ENCODE measurements at places on chromosomes 5 and 9. TPM values are rescaled to one million over a fixed set of nuclear protein-coding genes. Genes with fewer than 3 reads are reported as not detected.

FAM153A gene
- 2.1 TPM for total RNA-seq

FLT4 gene
- 5.9 TPM for total RNA-seq

ADAMTSL2 gene
- total RNA-seq: 11.1 TPM

RLN2 gene
- not detected for total RNA-seq

RNF183 gene
- not detected for total RNA-seq

CDHR2 gene
- total RNA-seq: not detected

IGFBPL1 gene
- not detected for total RNA-seq

SUSD3 gene
- total RNA-seq: 3.0 TPM

UNC13B gene
- 39.3 TPM for total RNA-seq

ANKRD34B gene
- not detected for total RNA-seq

GRCh38 chr5:76256116-76256889, 146.8 kb upstream of the IQGAP2 start:
- H3K27ac ChIP-seq: no peak overlapping the region
- no peaks in the 10 kb centered on the region for H3K36me3 ChIP-seq
- DNase-seq: no peak
- H3K4me3 ChIP-seq: no peak overlapping the region
- peaks cover 3% of the 10 kb centered on the region for H3K4me1 ChIP-seq

GRCh38 chr5:103259705-103260355, 1.3 kb downstream of the MACIR start:
- peak; percentile 16 for DNase-seq
- peaks cover 4% of the 10 kb centered on the region for H3K4me1 ChIP-seq
- peak overlapping the region; percentile 91 for H3K4me3 ChIP-seq
- H3K36me3 ChIP-seq: no peaks in the 10 kb centered on the region

GRCh38 chr9:70935856-70936255, 185.6 kb downstream of the TRPM3 start:
- no peaks in the 10 kb centered on the region for H3K4me1 ChIP-seq
- H3K4me3 ChIP-seq: no peak overlapping the region
- no peaks in the 10 kb centered on the region for H3K27me3 ChIP-seq
- H3K36me3 ChIP-seq: no peaks in the 10 kb centered on the region
- no peak overlapping the region for H3K27ac ChIP-seq

DNA sequence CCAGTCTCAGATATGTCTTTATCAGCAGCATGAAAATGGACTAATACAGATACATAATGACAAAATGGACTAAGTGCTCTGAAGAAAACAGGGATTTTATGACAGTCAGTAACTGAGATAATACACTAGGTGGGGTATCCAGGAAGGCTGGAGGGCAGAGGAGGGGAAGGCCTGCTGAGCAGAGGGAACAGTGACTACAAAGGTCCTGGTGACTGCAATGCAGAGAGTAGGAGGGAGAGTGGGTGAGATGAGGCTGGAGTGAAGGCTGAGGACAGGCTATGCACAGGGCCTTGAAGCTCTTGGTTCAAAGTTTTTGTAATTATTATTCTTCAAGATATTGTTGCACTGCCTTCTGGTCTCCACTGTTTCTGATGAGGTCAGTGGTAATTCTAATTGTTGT, 4.9 kb downstream of the ACOT12 start:
- H3K27ac ChIP-seq: no peak overlapping the region
- no peaks in the 10 kb centered on the region for H3K4me1 ChIP-seq
- H3K4me3 ChIP-seq: no peak overlapping the region
- H3K36me3 ChIP-seq: no peaks in the 10 kb centered on the region

- no peak for DNase-seq
- peaks cover 3% of the 10 kb centered on the region for H3K36me3 ChIP-seq
- H3K27ac ChIP-seq: no peak overlapping the region
- no peaks in the 10 kb centered on the region for H3K4me1 ChIP-seq
Observed at GRCh38 chr9:86349271-86349670, 4.9 kb downstream of the TUT7 start.

DNA sequence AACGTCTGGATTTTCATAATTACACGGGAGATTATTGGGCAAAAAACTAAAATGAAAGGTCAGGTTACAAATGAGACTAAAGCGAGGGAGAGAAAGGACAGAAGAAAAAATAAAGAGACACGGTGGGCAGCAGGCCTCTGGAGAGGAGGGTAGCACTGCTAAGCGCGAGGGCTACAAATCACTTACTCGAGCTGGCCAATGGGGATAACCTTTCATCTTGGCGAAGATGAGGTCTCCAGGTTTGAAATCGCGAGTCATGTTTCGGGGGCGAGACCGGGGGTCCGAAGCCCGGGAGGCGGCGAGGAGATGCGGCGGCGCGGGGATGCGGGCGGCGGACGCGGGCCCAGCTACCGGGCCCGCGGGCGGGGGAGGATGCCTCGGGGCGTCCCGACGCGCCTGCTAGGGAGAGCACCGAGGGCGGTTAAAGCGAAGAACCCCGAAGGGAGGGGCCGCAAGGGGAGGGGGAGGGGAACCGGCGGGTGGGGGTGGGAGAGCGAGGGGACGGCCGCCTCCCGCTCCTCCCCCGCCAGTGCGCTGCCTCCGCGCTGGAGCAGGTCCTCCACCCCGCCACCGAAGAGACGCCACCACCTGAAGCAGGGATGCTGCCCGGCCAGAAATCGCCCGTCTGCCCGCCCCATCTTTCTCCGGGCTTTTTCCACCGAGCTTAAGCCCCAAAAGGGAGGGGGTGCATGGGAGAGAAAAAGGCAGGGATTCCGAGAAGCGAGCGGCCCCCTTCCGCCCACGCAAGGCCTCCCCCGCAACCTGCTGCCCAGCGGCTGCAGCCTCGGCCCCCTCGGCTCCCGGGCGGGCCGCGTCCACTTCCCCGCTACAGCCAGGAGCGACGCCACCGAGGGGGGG, 610 bp downstream of the PSIP1 start:
- H3K4me3 ChIP-seq: peak overlapping the region; percentile 68
- no peaks in the 10 kb centered on the region for H3K27me3 ChIP-seq
- H3K36me3 ChIP-seq: peaks cover 4% of the 10 kb centered on the region
- peaks cover 26% of the 10 kb centered on the region for H3K4me1 ChIP-seq
- peak overlapping the region; percentile 87 for H3K27ac ChIP-seq

GRCh38 chr9:120609636-120610035, 29.7 kb upstream of the CDK5RAP2 start:
- no peaks in the 10 kb centered on the region for H3K4me1 ChIP-seq
- H3K27me3 ChIP-seq: no peaks in the 10 kb centered on the region
- H3K4me3 ChIP-seq: no peak overlapping the region
- H3K36me3 ChIP-seq: peaks cover 59% of the 10 kb centered on the region

DNA sequence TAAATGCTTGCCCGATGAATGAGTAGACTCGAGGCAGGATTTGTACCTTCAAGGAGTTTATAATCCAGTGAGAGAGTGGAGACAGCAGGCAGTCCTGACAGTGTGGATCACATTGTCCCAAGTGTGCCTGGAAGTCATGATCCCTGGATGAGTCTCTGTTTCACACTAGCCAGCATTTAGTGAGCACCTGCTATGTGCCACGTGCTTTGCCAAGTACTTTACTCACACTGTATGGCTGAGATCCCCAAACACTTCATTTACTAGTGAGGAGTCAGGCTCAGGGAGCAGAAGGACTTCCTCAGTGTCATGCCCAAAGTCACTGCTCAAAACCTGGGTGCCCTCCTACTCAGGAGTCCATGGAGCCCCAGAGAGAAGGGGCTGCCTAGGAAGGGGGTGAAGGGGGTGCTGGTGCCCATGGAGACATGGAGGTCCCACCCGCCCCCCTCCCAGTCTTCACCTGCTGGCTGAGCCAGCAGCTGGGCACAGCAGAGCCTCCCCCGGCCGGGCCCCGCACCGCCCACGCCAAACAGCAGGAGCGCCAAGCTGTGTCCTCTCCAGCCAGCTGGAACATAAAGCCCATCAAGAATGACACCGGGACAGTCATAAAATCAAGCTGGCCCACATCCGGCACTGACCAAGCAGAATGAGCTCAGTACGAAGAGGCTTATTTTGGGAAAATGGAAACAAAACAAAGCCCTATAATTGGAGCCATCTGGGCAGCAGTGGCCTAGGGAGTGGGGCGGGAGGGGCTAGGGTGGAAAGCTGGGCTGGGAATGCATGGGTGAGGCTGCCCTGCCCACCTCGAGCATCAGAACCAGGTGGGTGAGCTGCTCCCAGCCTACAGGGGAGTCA, 10.6 kb downstream of the LAMC3 start:
- no peaks in the 10 kb centered on the region for H3K4me1 ChIP-seq
- no peak for DNase-seq
- H3K27me3 ChIP-seq: peaks cover 20% of the 10 kb centered on the region
- H3K36me3 ChIP-seq: no peaks in the 10 kb centered on the region

GRCh38 chr5:128453121-128453520, 84.9 kb downstream of the FBN2 start:
- H3K27me3 ChIP-seq: no peaks in the 10 kb centered on the region
- H3K27ac ChIP-seq: no peak overlapping the region
- H3K4me3 ChIP-seq: no peak overlapping the region
- DNase-seq: no peak
- no peaks in the 10 kb centered on the region for H3K36me3 ChIP-seq

DNA sequence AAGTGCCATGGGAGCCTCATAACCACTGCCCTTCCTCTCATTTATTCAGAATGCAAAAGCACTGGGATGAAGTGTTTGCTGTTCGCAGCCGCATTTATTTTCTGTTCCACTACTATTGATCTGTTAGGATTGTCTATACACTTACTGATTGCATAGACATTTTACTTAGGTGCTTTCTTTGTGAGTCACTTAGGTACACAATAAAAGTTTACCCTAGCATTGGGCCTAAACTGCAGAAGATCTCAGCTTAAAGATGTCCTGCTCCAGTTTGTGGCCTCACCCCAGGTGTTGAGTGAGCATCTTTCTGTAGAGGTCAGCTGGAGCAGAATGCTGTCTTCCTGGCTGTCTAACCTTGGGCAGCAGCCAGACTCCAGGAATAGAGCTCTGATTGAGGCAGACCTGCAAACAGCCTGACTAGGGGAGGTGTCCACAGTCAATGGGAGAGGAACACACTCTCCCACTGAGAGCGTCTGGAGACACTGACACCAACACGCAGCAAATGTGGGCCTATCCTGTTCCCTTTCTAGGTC, 54.0 kb downstream of the GPR21 start:
- no peak for DNase-seq
- peaks cover 80% of the 10 kb centered on the region for H3K36me3 ChIP-seq

GRCh38 chr5:133709209-133709725, 96.9 kb upstream of the FSTL4 start:
- no peaks in the 10 kb centered on the region for H3K36me3 ChIP-seq
- no peak overlapping the region for H3K27ac ChIP-seq
- H3K4me1 ChIP-seq: peaks cover 10% of the 10 kb centered on the region
- no peak for DNase-seq
- H3K4me3 ChIP-seq: no peak overlapping the region

- H3K27me3 ChIP-seq: no peaks in the 10 kb centered on the region
- DNase-seq: no peak
- H3K4me3 ChIP-seq: no peak overlapping the region
- H3K4me1 ChIP-seq: no peaks in the 10 kb centered on the region
- H3K36me3 ChIP-seq: no peaks in the 10 kb centered on the region
Observed at GRCh38 chr5:95825495-95825894, 3.0 kb upstream of the GLRX start.

DNA sequence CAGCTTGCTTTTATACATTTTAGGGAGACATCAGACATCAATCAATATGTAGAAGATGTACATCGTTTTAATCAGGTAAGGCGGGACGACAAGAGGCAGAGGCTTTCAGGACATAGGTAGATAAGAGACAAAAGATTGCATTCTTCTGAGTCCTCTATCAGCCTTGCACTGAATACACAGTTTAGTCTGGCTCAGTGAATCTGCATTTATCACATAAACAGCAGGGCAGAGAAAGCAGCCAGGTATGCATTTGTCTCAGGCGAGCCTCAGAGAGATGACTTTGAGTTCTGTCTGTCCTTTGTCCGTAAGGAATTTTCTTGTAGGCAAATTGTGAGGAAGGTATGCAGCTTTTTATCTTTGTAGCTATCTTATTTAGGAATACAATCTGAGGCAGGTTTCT, 202.8 kb upstream of the TAS2R1 start:
- no peaks in the 10 kb centered on the region for H3K4me1 ChIP-seq
- H3K36me3 ChIP-seq: no peaks in the 10 kb centered on the region
- no peak overlapping the region for H3K27ac ChIP-seq

- H3K36me3 ChIP-seq: peaks cover 91% of the 10 kb centered on the region
- no peak for DNase-seq
- no peak overlapping the region for H3K4me3 ChIP-seq
- H3K4me1 ChIP-seq: peaks cover 17% of the 10 kb centered on the region
- H3K27me3 ChIP-seq: no peaks in the 10 kb centered on the region
Observed at GRCh38 chr5:149503006-149503405, 48.2 kb downstream of the CSNK1A1 start.

DNA sequence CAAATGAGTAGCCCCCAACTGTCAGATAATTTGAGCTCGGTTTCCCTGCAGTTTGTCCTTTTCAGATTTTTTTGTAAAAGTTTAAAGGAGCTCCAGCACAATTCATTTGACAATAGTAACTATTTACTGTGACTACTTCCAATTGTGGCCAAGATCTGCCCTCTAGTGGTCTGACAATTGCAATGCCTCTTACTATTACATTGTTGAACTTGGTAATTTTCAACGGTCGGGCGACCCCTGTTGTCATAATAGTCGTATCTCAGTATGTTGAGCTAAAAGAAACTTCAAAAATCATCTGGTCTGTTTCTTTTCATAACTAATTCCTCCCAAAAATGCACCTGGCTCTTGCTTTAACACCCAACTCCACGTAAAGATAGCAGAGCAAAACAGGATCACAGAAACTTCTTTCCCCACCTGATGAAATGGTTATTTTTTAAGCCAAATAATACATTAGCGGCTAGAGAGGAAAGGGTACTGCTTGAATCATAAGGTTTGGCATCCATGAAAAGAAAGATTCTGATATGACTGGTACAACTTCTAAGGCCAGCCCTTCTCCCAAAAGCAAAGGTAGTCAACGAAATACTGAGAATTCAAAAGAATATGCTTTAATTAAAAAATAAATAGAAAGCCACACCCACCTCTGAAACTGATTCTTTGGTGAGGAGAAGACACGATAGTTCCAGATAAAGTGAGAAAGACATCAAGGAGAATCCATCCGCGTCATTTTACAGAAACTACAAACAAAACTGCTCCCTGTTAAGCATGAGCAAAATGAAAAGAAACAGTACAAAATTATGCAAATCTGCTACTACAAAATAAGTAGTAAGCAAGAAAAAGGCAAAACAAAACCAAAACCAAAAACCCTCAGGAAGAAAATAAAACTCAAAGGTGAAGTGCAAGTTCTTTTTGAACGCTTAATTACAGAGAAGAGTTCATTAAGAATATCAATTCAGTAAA, 76.9 kb upstream of the HTR4 start:
- H3K27me3 ChIP-seq: no peaks in the 10 kb centered on the region
- no peak overlapping the region for H3K4me3 ChIP-seq
- DNase-seq: peak; percentile 83
- H3K27ac ChIP-seq: no peak overlapping the region
- H3K4me1 ChIP-seq: no peaks in the 10 kb centered on the region
- no peaks in the 10 kb centered on the region for H3K36me3 ChIP-seq

DNA sequence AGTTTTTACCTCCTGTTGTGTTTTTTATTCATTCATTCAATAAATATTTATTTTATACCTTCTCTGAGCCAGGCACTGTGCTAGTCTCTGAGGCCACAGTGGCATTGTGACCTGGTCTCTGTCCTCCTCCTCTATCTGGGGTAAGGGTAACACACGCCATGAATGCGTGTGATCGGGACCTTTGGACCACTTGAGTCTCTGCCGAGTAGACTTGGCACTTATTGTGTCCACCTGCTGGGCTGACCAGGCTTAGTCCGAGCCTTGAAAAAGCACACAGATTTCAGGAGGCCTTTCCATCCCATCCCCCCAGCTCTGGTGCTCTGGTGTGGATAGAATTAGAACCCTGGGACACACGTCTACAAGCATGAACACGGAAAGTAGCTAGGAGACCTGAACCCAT, 58.7 kb downstream of the ERGIC1 start:
- no peak overlapping the region for H3K4me3 ChIP-seq
- peaks cover 28% of the 10 kb centered on the region for H3K36me3 ChIP-seq
- H3K4me1 ChIP-seq: peaks cover 39% of the 10 kb centered on the region

GRCh38 chr9:34884747-34885189, 73.3 kb upstream of the PHF24 start:
- no peak overlapping the region for H3K27ac ChIP-seq
- no peaks in the 10 kb centered on the region for H3K4me1 ChIP-seq
- no peak for DNase-seq
